A172 (cell line): ENCODE measurements at places on chromosomes 11 and 22. TPM values are rescaled to one million over a fixed set of nuclear protein-coding genes. Genes with fewer than 3 reads are reported as not detected.

GRCh38 chr22:39298241-39298987 is 21.0 kb downstream of the RPL3 start:
- no peak for DNase-seq

DNA sequence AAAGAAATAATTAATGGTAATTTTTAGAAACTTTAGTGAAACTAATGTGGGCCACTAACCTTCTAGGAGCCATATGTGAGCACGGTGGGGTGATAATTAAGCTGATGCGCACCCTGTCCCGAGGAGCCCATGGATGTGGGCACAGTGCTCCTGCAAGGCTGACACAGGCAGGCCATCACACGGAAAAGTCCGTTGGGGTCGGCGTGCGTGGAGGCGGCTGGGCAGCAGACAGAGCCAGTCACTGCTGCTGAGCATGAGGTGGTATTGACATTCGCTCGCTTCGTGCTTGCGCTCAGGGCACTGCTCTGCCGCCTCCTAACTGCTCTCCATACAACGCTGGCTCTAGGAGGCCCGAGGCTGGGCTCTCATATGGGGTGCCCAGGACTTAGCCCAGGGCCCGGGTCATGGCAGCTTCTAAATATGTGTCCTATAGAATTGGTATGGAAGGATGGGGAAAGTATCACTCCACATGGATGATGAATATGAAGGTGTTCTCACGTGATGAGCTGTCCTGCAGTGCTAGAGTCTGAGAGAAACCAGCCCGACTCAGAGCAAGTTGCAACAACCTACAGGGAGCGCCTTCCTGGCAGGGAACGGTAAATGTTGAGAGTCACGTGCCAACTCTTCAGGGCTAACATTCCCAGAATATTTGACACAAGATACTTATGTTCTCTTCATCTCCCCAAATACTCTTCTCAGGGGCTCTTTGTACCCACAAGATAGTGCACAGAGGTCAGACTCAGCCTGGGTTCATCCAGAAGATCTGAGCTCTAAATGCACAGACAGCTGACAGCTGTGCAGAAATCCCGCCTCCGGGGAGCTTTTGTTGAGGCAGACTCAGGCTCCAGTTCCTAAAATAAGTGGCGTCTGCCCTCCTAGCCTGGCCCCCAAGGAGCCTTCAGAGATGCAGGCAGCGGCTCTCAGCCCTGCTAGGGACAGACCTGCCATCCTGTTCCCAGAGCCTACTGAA is 50.6 kb upstream of the ARFGAP3 start:
- no peak for DNase-seq

DNA sequence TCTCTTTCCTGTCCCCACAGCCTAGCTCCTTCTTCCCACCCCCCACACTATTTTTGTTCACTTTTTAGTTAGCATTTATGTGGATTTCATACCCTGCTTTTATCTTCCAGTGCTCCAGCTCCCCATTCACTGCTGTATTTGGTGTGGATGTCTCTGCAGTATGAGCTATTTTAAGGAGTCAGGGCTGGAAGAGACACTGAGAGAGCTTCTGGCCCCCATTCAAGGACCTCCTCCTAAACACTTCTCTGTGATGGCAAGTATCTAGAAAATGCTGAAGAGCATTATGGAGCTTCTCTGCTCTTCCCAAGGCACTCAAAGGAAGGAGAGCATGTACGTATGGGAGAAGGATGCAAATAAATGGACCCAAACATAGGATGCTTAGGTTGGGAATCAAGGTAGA is 79.5 kb downstream of the RAB30 start:
- DNase-seq, result no peak

DNA sequence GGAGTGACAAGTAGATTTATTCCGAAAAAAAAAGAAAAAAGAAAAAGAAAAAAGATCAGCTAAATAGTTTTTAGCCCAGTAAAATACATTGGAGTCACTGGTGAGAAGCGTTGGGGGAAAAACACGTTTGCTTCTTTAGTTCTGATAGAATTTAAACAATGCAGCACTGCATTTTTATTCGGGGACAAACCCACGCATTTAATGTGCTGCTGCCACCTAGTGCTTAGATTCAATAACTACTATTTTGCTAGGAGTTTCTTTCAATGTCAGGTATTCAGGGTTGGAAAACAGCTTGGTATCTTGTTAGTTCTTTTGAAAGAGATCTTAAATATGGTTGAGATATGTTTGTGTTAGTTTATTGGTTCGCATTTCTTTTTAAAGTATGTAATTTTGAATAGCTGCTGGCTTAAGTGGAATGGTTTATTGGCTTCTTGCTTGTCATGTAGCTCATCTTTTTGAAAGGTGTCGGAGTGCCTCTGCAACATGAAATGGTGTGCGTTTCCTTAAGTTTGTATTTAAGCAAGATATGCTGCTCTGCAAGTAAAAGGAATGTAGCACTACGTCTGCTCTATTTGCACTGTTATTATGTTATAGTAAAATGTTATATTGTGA is 41.9 kb downstream of the SVIP start:
- peak; percentile 45 for DNase-seq

- no peak for DNase-seq
Measured at GRCh38 chr11:44387415-44387814, 77.5 kb upstream of the ALX4 start.

GRCh38 chr11:120881596-120881995 is 142.3 kb upstream of the TBCEL start:
- DNase-seq, result no peak

DNA sequence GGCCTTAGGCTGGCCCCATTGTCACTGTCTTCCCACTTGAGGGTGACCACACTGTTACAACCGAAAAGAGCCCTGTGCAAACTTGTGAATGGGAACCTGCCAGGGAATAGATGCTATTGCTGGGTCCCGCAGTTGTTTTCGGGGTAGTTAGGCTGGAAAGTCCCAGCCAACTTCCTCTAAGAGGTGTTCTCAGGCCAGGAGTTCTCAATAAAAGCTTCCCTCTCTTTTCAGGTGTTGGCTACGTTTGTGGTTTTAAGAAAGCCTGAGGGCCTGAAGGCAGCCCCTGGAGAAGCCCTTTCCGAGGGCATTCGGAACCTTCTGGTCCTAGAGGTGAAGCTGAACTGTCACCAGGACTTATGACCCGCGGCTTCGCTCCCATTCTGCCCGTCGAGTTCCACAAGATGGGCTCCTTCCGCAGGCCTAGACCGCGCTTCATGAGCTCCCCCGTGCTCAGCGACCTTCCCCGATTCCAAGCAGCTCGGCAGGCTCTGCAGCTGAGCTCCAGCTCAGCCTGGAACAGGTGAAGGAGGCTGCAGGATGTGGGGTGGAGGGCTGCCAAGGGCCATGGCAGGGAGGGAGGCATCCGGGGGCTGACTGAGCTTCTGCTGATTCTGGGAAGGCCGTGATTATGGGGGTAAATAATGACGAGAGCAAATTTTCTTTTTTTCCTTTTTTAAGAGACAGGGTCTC is 104.8 kb downstream of the PRR5L start:
- DNase-seq, result no peak

Gene OVCH2
- total RNA-seq, result not detected in 2 replicates

GRCh38 chr11:45670386-45671135 is 5.1 kb upstream of the CHST1 start:
- no peak for DNase-seq

Gene INPP5J
- total RNA-seq, result 0.33 and 1.3 TPM in 2 replicates

DNA sequence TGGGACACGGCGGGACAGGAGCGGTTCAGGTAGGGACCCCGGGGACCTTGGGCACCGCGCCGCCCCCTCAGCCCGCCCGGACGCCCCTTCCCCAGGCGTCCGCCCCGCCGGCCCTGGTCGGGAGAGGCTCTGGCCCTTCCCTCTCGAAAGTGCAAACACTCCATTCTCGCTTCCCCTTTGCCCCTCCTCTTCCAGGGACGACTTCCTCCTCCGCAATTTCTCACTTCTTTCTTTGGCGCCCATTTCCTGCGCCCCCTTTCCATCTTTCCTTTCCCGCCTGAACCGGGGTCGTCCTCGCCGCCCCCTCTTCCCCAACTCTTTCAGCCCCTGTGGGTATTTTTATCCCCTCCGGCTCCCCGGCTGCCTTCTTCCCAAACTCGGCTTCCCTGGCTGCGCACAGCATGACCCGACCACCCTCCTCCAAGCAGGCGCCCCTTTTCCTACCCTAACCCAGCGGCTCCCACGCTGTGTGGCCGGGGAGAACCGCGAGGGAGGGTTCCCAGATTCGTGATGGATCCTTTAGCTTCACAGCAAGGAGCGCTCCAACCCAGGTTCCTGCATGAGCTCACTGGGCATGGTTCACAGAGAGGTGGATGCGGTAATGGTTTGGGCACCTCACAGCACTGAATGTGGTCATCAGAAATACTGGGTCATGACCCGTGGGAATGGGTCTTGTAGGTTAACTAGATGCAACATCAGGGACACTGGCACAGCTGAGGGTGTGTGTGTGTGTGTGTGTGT is 689 bp downstream of the RAB39A start:
- no peak for DNase-seq

DNA sequence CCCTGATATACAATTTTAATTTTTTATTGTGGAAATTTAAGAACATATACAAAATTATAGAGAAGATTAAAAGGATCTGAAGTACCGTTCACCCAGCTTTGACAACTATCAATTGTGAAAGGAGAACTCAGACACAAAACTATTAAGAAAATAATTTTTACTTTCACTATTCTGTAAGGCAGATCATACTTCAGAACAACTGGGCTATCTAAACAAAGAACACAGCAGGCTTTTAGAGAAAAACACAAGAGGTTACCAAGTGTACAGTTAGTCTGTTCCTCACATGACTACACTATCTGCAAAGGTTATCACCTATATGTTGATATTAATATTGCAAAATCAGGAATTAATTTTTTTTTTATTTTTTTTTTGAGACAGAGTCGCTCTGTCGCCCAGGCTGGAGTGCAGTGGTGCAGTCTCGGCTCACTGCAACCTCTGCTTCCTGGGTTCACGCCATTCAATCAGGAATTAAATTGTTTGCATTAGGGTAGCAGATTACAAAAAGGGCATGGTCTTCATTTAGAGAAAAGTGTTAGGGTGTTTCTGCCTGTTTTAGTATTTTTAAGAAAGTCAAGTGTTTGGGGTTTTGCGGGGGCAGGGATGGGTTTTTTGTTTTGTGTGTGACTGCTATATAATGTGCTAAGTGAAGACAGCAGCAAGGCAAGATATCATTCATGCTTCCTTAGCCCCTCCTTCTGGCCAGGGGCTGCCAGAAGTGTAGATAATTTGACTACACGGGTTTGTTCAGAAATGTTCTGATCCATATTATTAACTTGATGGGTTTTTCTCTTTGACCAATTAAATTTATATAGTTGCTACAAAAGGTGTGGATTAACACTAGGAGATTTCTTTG is 27.6 kb upstream of the SIK2 start:
- DNase-seq, result no peak

Gene TMEM218
- total RNA-seq, result 25.8 and 30.8 TPM in 2 replicates

- DNase-seq, result peak; percentile 96
Measured at GRCh38 chr11:85827748-85828639, 17.1 kb upstream of the SYTL2 start.

GRCh38 chr11:33329705-33330329 is 72.6 kb downstream of the HIPK3 start:
- peak; percentile 65 for DNase-seq

Gene KCTD21
- 4.8 and 5.2 TPM in 2 replicates for total RNA-seq

DNA sequence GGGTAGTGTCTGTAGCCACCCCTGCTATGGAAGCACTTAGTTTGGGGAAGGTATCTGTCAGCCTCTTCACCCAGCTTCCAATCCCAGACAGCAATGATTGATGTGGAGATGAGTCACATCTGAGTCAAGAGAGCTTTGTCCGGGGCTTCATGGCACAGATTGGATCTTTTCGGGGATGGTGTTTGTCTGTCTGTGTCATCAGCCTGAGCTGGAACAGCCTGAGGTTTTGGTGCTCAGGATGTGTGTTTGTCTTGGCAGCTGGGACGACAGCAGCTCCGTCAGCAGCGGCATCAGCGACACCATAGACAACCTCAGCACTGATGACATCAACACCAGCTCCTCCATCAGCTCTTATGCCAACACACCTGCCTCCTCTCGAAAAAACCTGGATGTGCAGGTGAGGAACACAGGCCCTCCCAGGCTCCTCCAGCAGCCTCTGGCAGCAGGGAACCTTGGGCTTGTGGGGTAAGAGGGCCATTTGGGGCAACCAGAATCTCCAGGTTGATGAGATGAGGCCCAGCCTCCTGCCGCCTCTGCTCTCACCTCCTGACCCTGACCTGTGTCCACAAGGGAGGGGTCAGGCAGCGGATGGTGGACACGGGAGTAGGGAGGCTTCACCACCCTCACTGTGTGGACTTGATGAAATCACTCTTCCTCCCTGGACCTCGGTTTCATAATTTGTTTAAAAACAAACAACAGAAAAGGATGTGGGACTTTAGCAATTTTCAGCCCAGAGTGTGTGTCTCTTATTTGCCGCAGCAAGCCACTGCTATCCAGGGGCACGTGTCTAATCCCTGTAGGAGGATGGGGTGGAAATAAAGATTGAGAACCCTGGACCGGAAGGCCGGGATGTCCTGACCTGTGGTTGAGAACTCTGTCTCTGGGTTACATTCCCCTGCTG is 124.3 kb downstream of the DBX1 start:
- peak; percentile 94 for DNase-seq

DNA sequence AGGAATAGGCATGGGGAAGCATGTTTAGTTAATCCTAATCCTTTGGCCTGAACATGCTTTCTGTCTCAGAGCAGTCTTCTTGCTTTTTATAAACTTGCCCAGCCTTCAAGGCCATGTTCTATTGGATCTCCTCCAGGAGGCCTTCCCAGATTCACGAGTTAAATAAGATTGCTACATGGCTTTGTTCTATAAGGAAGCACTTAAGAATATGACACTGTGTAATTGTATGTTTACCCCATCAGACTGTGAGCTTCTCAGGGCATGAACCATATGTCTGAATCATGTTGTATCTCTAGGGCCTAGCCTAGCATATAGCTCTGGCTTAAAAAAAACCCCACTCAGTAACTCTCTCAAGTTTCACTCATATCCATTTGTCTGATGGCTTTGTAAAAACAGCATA is 26.4 kb upstream of the UCP3 start:
- DNase-seq, result no peak

GRCh38 chr22:38325587-38325986 is 8.4 kb upstream of the CSNK1E start:
- no peak for DNase-seq

- DNase-seq, result no peak
Measured at GRCh38 chr11:83007909-83008580, 63.7 kb downstream of the RAB30 start.
